Activated T-helper 17 cell treated with anti-CD3 and anti-CD28 coated beads, Interleukin-2, amount 50 U/mL, for 72 hours (primary cell): ENCODE measurements at places on chromosomes 7 and 10.
A peak's percentile ranks its signal among the peaks of the same experiment; 100 is the strongest.

GRCh38 chr7:54831644-54832095 is 72.7 kb upstream of the SEC61G start:
- no peaks in the 10 kb centered on the region for H3K4me1 ChIP-seq
- H3K27me3 ChIP-seq: peaks cover 11% of the 10 kb centered on the region
- H3K4me3 ChIP-seq: no peak overlapping the region
- no peak overlapping the region for H3K27ac ChIP-seq
- no peak for ATAC-seq

DNA sequence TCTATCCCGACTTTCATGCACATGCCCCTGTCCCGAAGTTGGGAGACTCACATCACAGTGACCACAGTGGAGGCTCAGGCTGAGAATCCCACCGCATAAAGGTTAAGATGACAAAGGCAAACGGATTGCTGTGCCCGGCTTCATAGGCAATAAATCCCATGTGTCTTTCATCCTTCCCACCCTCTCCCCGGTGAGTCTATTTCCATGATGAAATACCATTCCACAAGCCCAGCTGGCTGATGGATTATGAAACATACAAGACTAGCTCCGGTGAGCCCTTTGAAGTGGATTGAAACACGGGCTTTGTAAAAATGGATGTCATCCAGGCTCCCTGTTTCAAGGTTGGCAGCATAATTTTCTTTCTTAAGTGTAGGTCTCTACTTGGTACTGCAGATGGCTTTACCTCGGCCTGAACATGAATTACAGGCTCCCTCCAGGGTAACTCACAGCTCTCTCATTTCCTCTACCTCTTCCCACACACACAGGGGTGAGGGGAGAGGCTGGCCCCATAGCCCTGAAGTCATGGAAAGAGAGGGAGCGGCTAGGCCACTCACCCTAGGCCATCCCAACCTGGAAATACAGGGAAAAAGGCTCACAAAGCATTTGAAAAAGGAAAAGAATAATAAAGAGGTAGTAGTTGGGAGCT is 92.0 kb upstream of the CALN1 start:
- no peaks in the 10 kb centered on the region for H3K4me1 ChIP-seq
- H3K4me3 ChIP-seq: no peak overlapping the region
- no peak for ATAC-seq
- H3K27me3 ChIP-seq: no peaks in the 10 kb centered on the region
- H3K36me3 ChIP-seq: no peaks in the 10 kb centered on the region

GRCh38 chr7:92590711-92591310 is 621 bp upstream of the FAM133B start:
- H3K27ac ChIP-seq: no peak overlapping the region
- peak overlapping the region; percentile 93 for H3K4me3 ChIP-seq
- peaks cover 21% of the 10 kb centered on the region for H3K4me1 ChIP-seq
- H3K27me3 ChIP-seq: no peaks in the 10 kb centered on the region

- peaks cover 60% of the 10 kb centered on the region for H3K36me3 ChIP-seq
- peaks cover 62% of the 10 kb centered on the region for H3K4me1 ChIP-seq
- H3K27me3 ChIP-seq: no peaks in the 10 kb centered on the region
- H3K27ac ChIP-seq: peak overlapping the region; percentile 93
Measured at GRCh38 chr10:32318476-32318896, 28.5 kb downstream of the EPC1 start.

DNA sequence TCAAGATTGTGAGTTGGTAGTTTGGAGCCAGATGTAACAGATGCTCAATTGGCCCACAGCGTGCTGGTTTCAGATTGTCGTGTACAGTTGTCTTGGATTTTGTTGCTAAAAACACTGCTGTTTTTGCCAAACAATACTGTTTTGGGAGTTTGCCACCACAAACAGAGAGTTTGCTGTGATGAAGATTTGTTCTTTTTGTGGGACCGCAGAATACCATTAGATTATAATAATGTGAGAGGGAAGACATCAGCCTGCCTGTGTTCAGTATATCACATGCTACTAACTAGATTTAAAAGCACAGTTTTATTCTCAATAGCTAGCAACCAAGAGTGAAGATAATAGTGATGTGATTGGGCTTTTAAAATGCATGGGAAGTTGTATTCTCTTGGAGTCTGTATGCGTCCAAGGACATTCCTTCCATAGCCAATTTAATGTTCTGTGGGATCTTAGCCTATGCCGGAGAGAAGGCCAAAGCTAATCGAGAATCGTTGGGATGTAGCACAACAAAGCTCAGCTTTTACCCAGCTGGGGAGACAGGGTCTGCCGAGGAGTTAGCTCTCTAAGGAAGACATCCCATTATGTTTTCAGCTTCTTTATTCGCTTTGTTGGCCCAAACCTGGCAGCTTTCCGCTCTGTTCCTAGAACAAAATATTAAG is 18.7 kb upstream of the ITGA8 start:
- no peak overlapping the region for H3K27ac ChIP-seq
- ATAC-seq: no peak
- no peak overlapping the region for H3K4me3 ChIP-seq
- peaks cover 15% of the 10 kb centered on the region for H3K27me3 ChIP-seq
- no peaks in the 10 kb centered on the region for H3K36me3 ChIP-seq
- no peaks in the 10 kb centered on the region for H3K4me1 ChIP-seq

- ATAC-seq: peak; percentile 73
- H3K27ac ChIP-seq: no peak overlapping the region
- H3K4me1 ChIP-seq: no peaks in the 10 kb centered on the region
- H3K27me3 ChIP-seq: no peaks in the 10 kb centered on the region
- no peaks in the 10 kb centered on the region for H3K36me3 ChIP-seq
Measured at GRCh38 chr7:18866359-18867036, 250.9 kb downstream of the TWIST1 start.

GRCh38 chr10:34575882-34576281 is 239.2 kb downstream of the PARD3 start:
- H3K27me3 ChIP-seq: peaks cover 8% of the 10 kb centered on the region
- ATAC-seq: no peak
- no peak overlapping the region for H3K4me3 ChIP-seq
- H3K27ac ChIP-seq: no peak overlapping the region
- no peaks in the 10 kb centered on the region for H3K4me1 ChIP-seq

GRCh38 chr10:124299696-124300095 is 119.0 kb downstream of the OAT start:
- H3K27me3 ChIP-seq: peaks cover 3% of the 10 kb centered on the region
- no peaks in the 10 kb centered on the region for H3K4me1 ChIP-seq
- no peak for ATAC-seq
- no peak overlapping the region for H3K27ac ChIP-seq
- H3K4me3 ChIP-seq: no peak overlapping the region

DNA sequence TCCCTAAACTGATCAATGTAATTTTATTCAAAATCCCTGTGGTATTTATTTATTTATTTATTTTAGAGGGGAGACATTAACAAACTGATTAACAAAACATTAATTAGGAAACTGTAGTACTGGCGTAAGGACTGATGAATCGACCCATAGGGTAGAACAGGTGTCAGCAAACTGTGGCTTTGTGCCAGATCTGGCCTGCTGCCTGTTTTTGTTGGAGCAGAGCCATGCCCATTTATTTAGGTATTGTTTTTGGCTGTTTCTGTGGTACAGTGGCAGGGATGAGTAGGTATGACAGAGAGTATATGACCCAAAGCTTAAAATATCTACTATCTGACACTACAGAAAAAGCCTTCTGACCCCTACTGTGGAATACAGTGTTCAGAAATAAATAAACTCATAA is 332.5 kb upstream of the ETV1 start:
- H3K4me3 ChIP-seq: no peak overlapping the region
- no peaks in the 10 kb centered on the region for H3K4me1 ChIP-seq
- ATAC-seq: no peak
- H3K27ac ChIP-seq: no peak overlapping the region
- no peaks in the 10 kb centered on the region for H3K36me3 ChIP-seq

DNA sequence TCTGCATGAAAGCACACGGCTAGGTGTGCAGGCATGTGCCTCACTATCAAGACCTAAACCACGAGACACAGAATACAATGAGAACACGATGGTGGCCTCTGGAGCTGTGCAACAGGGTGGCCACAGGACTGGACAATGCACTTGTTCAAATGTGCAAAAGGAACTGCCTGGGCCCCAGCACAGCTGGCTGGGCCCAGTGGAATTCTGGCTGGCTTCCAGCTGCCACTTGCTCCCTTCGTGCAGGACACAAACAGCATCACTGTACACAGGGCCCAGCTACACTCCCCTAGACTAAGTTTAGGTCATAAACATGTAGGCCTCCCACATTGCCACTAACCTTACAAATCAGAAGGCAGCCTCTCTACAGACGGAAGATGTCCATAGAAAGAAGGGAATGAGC is 23.4 kb downstream of the DOCK4 start:
- H3K27ac ChIP-seq: no peak overlapping the region
- peaks cover 28% of the 10 kb centered on the region for H3K27me3 ChIP-seq
- no peaks in the 10 kb centered on the region for H3K4me1 ChIP-seq

DNA sequence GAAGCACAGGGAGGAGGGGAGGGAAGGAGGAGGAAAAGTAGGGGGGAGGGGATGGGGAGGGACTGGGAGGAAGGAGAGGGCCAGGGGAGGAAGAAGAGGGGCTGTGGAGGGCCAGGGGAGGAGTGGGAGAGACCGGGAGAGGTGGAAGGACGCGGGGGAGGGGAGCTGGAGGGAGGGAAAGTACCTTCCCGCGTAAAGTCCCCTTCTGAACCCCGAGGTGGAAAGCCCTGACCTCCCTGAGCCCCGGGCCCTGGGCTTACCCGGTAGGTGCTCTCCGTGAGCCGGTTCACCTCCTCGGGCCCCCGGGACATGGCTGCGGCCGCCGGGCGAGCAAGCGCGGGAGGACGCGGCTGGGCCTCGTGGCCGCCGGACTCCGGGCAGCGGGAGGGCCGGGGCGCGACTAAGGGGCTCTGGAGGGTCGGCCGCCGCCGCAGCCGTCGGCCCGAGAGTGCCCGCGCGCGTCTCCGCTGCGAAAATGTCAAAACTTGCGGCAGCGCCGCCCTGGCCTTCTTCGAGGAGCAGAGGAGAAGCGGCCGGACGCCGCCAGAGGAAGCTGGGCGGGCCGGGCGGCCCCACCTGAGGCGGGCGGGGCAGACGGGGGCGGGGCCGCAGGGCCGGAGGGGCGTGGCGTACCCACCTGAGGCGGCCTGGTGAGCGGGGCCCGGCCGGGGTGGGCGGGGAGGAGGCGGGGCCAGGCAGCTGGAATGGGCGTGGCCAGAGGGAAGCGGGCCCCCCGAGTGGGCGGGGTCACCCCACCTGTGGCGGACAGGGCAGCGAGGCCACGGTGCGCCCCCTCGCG is at the start of gene BAIAP2L1:
Gene BAIAP2L1 (minus strand): TSS at position 549 of the 799 bp plus-strand sequence. CDS start 238 bp downstream, at position 311.
- peaks cover 11% of the 10 kb centered on the region for H3K27me3 ChIP-seq
- H3K4me3 ChIP-seq: peak within 1 kb of the TSS; percentile 63
- H3K27ac ChIP-seq: peak within 1 kb of the TSS; percentile 58
- no peaks in the 10 kb centered on the region for H3K36me3 ChIP-seq

DNA sequence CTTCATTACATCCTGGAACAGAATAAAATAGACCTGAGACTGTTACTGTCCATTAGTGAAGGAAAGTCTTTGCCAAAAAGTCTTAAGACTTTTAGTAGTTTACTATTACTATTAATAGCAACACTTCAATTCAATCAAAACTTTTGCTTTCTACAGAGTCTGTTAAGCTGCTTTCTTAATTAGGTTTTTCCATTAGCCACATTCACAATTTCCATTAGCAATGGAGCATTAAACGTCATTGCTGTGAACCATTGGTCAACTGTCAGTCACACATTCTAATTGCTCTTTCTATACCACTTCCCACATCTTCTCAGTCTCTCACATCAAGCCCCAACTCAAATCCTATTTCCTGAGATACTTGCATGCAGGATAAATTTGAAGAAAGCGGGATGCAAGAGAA is 736.6 kb upstream of the SORCS1 start:
- no peaks in the 10 kb centered on the region for H3K36me3 ChIP-seq
- H3K4me1 ChIP-seq: no peaks in the 10 kb centered on the region

GRCh38 chr10:97635577-97635976 is 2.3 kb upstream of the MORN4 start:
- peaks cover 6% of the 10 kb centered on the region for H3K36me3 ChIP-seq
- ATAC-seq: no peak
- no peak overlapping the region for H3K27ac ChIP-seq
- H3K4me3 ChIP-seq: no peak overlapping the region

- H3K27ac ChIP-seq: peak overlapping the region; percentile 86
- peaks cover 39% of the 10 kb centered on the region for H3K36me3 ChIP-seq
- H3K27me3 ChIP-seq: no peaks in the 10 kb centered on the region
- peaks cover 55% of the 10 kb centered on the region for H3K4me1 ChIP-seq
- H3K4me3 ChIP-seq: peak overlapping the region; percentile 94
Measured at GRCh38 chr10:79244841-79245504, 102.3 kb upstream of the PPIF start.

DNA sequence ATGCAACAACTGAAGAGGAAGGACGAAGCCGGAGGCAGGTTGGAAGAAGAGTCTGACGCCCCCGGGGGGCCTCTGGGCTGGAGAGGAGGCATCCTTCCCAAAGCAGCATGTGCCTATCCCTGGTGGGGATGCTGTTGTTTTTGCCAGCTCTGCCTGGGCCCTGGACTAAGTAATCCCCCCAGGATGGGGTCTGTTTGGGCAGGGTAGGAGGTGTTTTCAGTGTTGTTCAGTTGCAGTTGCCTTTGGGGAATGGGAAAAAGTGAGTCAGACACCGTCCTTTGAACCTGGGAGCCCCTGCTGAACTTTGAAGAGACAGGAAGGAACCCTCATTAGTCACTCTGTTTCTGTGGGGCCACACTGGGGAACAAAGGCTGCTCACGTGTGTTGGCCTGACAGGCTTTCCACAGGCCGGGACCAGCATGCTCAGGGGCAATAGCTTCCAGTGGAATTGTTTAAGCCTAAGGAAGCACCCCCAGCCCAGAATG is 35.2 kb upstream of the GDF10 start:
- no peaks in the 10 kb centered on the region for H3K36me3 ChIP-seq
- H3K4me1 ChIP-seq: peaks cover 18% of the 10 kb centered on the region
- peak overlapping the region; percentile 85 for H3K27ac ChIP-seq
- H3K27me3 ChIP-seq: no peaks in the 10 kb centered on the region
- ATAC-seq: peak; percentile 80

- peak overlapping the region; percentile 96 for H3K27ac ChIP-seq
- ATAC-seq: peak; percentile 13
- no peaks in the 10 kb centered on the region for H3K27me3 ChIP-seq
- H3K36me3 ChIP-seq: peaks cover 61% of the 10 kb centered on the region
Measured at GRCh38 chr10:119538632-119539358, 3.7 kb downstream of the RGS10 start.

GRCh38 chr10:52486840-52487611 is 172.9 kb downstream of the DKK1 start:
- H3K36me3 ChIP-seq: no peaks in the 10 kb centered on the region
- H3K27me3 ChIP-seq: no peaks in the 10 kb centered on the region
- no peak for ATAC-seq
- H3K4me3 ChIP-seq: no peak overlapping the region
- no peak overlapping the region for H3K27ac ChIP-seq

DNA sequence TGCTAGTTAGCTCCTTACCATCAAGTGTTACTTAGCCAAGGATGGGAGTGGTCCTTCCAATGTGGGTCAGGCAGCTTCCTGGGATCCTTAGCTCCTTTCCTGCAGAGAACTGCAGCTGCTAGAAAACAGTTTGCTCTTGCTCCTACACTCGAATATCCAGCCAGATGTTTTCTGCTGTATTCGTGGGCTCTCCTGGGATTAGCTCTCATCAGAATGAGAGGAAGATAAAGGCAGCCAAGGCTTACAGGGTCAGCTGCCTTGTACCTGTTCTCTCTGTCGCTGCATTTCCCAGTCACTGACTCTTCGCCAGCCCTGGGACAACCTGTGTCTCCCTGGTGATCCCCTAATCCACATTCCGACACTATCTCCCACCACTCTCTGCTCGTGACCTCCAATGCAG is 29.0 kb downstream of the NEUROD6 start:
- no peak for ATAC-seq
- no peak overlapping the region for H3K4me3 ChIP-seq
- H3K27ac ChIP-seq: no peak overlapping the region

GRCh38 chr10:43699516-43699915 is 50.8 kb upstream of the ZNF32 start:
- H3K27me3 ChIP-seq: no peaks in the 10 kb centered on the region
- no peaks in the 10 kb centered on the region for H3K4me1 ChIP-seq
- no peak for ATAC-seq
- H3K27ac ChIP-seq: no peak overlapping the region
